Naive thymus-derived CD8-positive, alpha-beta T cell (primary cell): ENCODE measurements at places on chromosomes 4 and X.

GRCh38 chr4:173698557-173699262 lies 168.7 kb upstream of the HAND2 start:
- no peak overlapping the region for H3K4me3 ChIP-seq
- DNase-seq: no peak
- H3K27ac ChIP-seq: no peak overlapping the region
- no peaks in the 10 kb centered on the region for H3K27me3 ChIP-seq
- no peaks in the 10 kb centered on the region for H3K4me1 ChIP-seq
- H3K36me3 ChIP-seq: no peaks in the 10 kb centered on the region

GRCh38 chr4:93346840-93347239 lies 481.7 kb upstream of the ATOH1 start:
- H3K4me3 ChIP-seq: no peak overlapping the region
- no peaks in the 10 kb centered on the region for H3K4me1 ChIP-seq

GRCh38 chrX:152821145-152821765 lies 9.3 kb downstream of the CETN2 start:
- peaks cover 3% of the 10 kb centered on the region for H3K27me3 ChIP-seq
- no peak overlapping the region for H3K27ac ChIP-seq
- no peaks in the 10 kb centered on the region for H3K36me3 ChIP-seq
- H3K4me3 ChIP-seq: no peak overlapping the region
- no peak for DNase-seq

- H3K4me1 ChIP-seq: no peaks in the 10 kb centered on the region
- H3K27me3 ChIP-seq: no peaks in the 10 kb centered on the region
- no peak for DNase-seq
Observed at GRCh38 chrX:106159861-106160282, 8.2 kb upstream of the PWWP3B start.

GRCh38 chr4:88419874-88420273 lies 37.0 kb upstream of the HERC5 start:
- H3K27ac ChIP-seq: no peak overlapping the region
- peaks cover 47% of the 10 kb centered on the region for H3K36me3 ChIP-seq
- no peaks in the 10 kb centered on the region for H3K27me3 ChIP-seq
- no peak overlapping the region for H3K4me3 ChIP-seq
- DNase-seq: no peak

DNA sequence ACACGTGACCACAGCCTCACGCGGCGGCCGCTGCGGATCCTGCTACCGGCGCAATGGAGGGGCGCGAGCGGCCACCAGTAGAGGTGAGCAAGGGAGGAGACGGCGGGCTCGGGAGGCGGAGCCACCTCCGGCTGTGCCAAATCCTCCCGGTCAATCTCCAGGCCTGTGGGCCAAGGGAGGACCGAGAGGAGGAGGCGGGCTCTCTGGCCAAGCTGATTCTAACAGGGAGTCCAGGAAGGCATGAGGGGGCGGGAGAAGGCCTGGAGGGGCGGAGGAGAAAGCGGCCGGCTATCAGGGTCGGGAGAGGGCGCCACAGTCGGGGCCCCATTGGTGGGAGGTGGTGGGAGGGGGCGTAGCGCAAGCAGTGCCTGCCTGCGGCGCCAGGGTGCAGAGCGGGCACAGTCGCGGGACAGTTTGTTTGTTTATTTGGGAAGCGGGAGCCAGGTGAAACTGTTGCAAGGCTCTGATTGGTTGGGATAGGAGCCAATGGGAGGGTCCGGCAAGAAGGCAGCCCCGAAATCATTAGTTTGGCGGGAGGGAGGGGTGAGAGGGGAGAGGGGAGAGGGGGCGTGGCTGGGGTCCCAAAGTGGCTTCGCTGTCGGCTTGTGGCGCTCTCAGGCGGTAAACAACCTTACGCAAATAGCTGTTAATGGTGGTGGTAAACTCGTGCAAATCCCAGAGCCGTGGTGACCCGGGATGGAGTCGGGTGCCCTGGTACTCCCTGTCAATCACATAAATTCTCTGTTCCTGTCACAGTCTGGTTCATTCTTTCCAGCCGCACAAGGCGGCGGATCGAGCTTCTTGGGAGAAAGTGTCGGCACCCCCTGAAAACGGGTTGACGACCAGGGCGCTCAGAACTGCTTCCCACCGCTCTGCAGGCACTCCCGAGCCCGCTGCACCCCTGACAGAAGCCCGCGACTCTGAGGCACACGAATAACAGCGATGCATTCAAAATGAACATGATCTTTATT lies at the start of gene IRS4:
Gene IRS4, minus strand, starts transcription at position 55 of the 971 bp plus-strand sequence.
- H3K36me3 ChIP-seq: no peaks in the 10 kb centered on the region
- no peak within 1 kb of the TSS for H3K4me3 ChIP-seq
- peaks cover 37% of the 10 kb centered on the region for H3K27me3 ChIP-seq
- H3K27ac ChIP-seq: no peak within 1 kb of the TSS

GRCh38 chr4:8000721-8001491 lies 61.2 kb upstream of the AFAP1 start:
- no peaks in the 10 kb centered on the region for H3K4me1 ChIP-seq
- no peak overlapping the region for H3K27ac ChIP-seq
- H3K36me3 ChIP-seq: no peaks in the 10 kb centered on the region
- H3K27me3 ChIP-seq: peaks cover 2% of the 10 kb centered on the region
- DNase-seq: no peak

GRCh38 chr4:21113496-21114223 lies 413.4 kb downstream of the PACRGL start:
- no peaks in the 10 kb centered on the region for H3K4me1 ChIP-seq
- H3K4me3 ChIP-seq: no peak overlapping the region
- no peaks in the 10 kb centered on the region for H3K36me3 ChIP-seq
- no peak overlapping the region for H3K27ac ChIP-seq
- no peak for DNase-seq
